ENCODE measurements at places on chromosomes 7 and 10.

GRCh38 chr7:121406944-121407343 lies 10.8 kb upstream of the FAM3C start:
- DNase-seq, result no peak

DNA sequence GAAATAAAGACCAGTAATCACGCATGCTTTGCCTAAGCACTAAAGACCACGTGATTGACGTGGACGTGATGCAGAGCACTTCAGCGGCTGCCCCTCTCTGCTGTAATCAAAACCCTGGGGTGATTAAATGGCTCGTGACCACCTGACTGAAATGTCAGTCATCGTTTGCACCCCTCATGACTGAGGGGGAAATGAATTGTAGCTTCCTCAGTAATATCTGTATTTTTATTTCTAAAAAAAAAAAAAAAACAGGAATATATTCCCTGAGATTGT lies 148.1 kb upstream of the RSU1 start:
- no peak for DNase-seq

- peak; percentile 61 for DNase-seq
Observed at GRCh38 chr7:30977896-30978564, 14.3 kb downstream of the GHRHR start.

GRCh38 chr10:97888134-97888533 lies 38.5 kb downstream of the GOLGA7B start:
- DNase-seq, result no peak

- no peak for DNase-seq
Observed at GRCh38 chr10:44860811-44861736, 50.1 kb upstream of the TMEM72 start.

- DNase-seq, result no peak
Observed at GRCh38 chr7:10474048-10474447, 499.6 kb upstream of the PHF14 start.

DNA sequence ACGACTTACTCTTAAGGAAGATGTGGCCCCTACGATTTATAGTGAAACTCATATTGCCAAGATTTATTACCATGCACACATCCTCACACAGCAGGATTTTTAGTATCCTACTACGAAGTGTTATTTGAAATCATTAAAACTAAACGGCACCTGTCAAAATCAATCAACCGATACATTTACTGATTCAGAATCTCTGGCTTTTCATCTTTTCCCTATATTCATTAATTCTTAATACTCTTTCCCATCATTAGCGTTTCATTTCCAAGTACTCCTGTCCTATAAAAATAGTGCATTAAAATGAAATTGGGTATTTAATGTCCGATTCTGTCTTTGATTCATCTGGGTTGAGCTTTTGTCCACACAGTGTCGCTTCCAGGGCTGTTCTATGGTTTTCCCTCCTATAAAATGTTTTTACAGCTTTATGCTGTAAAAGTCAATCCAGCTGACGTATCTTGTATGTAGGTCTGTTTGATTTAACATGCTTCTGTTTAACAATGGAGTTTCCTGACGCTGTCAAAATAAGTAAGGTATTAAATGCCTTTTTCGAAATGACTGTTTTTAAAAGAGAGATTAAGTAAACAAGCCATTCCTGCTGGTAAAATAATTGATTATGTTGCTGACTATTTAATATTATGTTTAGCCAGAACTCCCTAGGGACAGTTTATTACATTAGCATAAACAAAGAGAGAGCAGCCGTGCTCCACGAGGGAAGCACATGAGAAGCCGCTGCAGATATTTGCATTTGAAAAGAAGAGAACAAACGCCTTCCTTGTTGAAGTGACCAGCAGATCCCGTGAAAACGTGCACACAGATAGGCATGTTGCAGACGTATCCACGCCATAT lies 22.3 kb upstream of the SFMBT2 start:
- DNase-seq, result no peak

- no peak for DNase-seq
Observed at GRCh38 chr10:37992083-37992482, 15.6 kb upstream of the ZNF25 start.

DNA sequence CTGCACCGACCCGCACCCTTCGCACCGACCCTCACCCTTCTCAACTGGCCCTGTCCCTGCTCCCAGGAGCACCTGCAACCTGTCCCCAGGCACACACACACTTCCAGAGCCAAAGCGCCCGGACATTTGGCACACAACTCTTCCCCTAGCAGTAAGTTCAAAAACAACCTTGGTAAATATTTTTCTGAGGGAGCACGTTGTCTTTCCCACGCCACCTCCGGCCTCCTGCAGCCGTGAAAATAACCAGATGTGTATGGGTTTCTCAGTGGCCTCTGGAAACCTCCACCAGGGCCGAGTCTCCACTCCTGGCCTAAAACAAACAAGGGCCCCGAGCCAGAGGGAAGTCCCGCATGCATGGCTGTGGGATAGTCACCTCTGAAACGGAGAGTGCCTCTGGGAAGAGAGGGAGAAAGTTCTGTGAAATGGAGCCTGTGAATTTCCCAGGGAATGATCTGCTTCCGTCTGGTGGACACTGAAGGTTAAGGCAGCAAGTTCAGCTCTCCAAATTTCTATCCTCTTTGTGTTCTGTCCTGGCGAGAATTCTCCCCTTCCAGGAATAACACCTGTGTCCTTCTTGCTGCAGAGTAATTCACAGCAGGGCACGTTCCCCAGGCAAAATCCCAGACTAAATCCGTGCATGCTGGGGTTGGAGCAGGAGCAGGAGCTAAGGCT lies 15.8 kb downstream of the PODXL start:
- no peak for DNase-seq

DNA sequence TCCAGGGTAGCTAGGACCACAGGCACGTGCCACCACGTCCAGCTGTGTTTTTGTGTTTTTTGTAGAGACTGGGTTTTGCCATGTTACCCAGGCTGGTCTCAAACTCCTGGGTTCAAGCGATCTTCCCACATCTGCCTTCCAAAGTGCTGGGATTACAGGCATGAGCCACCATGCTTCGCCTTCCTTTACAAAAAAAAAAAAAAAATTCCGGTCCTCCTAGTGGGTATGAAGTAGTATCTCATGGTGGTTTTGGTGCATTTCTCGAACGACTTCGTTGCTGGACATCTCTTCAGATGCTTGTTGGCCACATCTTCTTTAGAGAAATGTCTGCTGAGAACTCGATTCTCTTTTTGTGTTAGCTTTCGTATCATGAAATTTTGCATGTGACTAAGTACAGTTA lies 3.9 kb downstream of the PROSER2 start:
- DNase-seq, result no peak

GRCh38 chr7:121003986-121004685 lies 15.6 kb downstream of the CPED1 start:
- DNase-seq, result no peak

- DNase-seq, result no peak
Observed at GRCh38 chr10:62653254-62653653, 151.3 kb upstream of the ADO start.

DNA sequence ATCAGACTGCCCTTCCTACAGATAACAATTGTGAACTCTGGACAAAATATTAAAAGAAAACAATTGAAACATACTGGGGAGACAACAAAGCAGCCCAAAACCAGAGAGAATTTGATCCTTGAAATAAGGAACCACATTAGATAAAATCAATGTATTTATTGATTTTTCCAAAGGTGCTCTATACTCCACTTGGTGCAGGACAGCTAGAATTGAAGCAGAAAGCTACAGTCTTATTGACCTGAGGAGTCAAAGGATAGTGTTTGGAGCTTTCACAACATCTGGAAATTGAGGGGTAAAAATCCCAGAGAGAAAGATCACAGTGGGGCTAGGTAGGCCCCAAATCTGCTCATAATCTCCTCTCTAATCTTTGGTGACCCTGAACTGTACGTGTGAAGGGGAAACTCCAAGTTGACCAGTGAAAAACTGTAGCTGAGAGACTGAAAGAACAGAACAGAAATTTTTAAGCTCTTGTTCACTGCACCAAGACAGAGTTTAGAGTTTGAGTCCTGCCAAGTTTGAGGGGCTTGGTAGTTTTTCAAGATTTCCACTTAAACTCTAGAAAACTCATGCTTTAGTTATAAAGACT lies 70.2 kb downstream of the SAMD9 start:
- no peak for DNase-seq

- no peak for DNase-seq
Observed at GRCh38 chr7:151427705-151428377, 12.1 kb downstream of the CRYGN start.

DNA sequence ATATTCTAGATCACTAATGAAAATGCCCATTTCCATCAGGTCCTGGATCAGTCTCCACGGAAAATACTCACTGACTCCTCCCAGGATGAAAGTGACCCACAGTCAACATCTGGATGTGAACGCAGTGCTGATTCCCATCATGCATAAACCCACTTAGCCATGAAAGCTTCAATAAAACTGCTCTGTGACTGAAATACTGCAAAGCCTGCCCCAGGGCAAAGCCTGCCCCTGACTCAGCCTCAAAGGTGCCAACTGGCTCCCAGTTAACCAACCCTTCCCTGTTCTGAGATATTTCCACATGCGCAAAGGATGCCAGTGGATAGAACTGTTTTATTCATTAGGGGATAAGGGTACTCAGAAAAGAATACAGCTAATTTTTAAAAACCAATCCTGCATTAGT lies 24.0 kb downstream of the OSBPL3 start:
- no peak for DNase-seq

- no peak for DNase-seq
Observed at GRCh38 chr7:50142425-50143017, 49.5 kb upstream of the ZPBP start.

DNA sequence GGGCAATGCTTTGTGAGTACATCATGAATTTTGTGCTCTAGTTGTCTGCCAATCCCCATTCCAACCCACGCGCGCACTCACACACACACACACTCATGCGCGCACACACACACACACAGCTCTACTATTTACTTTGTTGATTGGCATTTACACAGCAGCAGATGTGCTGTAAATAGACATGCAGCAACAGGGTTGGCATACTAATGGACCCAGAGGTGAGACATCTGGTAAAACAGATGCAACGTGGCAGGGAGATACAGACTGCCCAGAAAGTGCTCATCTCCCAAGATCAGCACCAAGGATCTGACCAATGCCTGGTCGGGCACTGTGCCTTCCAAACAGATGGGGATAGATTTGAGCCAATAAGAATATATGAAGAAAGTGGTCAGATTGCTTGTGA lies 873.0 kb downstream of the SORCS3 start:
- no peak for DNase-seq

GRCh38 chr7:151143261-151144015 lies 24.1 kb downstream of the GBX1 start:
- no peak for DNase-seq

DNA sequence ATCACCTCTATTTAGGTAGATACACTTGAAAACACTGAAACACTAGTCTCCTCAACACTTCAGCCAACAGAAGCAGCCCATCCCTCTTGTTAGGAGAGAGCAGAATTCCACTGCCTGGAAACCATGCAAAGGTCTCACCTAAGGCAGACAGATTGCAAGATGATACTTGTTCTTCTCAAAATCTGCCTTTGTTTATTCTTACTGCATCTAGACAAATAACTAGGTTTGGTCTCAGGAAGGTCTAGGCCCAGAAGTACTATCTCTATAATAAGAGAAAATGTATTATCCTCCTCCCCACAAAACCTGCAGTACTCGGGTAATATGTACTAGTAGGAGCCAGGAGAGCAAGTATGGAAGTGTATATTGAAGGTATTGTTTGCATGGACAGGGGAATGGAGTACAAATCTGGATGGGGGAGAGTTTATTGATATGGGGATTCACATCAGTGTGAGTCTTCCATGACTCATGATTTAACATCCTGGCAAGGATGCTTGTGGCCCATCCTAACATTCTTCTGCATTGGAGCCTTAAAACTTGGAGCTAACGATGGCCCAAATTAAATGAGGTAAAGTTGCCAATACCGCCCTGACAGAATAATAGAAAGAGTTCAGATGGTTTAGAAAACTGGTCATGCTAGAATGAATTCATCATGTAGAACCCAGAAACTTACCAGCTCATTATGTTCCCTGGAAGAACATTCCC lies 109.2 kb downstream of the EPC1 start:
- DNase-seq, result no peak

GRCh38 chr7:35021445-35021844 lies 15.8 kb downstream of the DPY19L1 start:
- no peak for DNase-seq

GRCh38 chr7:76201732-76202665 lies at the start of gene SRRM3:
Gene SRRM3 (plus strand): TSS chr7:76201896. CDS start chr7:76235067, 33,171 bp downstream.
- DNase-seq, result peak; percentile 86

DNA sequence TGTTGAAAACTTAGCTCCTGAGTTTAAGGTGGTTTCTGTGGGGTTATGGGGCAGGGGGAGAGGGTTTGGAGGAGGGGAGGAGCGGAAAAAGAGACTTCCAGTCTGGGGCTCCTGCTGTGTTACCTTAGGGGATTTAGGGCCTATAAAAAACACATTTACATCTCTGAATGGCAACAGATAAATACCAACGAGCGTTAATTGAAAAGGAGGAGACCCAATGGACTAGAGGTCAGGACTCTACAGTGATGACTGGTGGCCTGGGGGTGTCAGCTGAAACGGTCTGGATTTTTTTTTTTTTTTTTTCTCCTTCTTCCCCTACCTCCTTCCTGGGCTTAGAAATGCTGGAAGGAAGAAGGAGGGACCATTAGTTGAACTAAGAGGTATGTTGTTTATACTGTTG lies 47.4 kb downstream of the AUTS2 start:
- DNase-seq, result no peak

- no peak for DNase-seq
Observed at GRCh38 chr7:38367301-38367890, 94.0 kb upstream of the TARP start.

GRCh38 chr7:52501696-52502095 lies 533.7 kb upstream of the POM121L12 start:
- no peak for DNase-seq

DNA sequence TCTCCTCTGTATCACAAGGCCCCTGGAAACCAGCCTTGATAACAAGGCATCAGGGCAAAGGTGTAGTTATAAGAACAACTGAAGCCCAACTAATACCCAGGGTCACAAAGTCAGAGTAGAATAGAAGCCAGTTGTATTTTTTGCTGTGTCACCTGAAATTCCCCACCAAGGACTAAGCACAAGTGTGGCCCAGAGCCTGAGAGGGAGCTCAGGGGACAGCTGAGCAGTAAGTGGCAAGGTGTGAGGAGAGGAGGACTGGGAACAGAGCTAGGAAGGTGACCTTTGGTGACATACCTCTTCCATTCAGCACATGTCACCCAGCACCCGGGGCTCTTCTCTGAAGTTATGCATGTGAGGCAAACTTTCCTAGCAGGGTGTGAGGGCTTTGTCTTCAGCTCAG lies 179.9 kb downstream of the HECW1 start:
- DNase-seq, result no peak
